RWPE2 (cell line): ENCODE measurements at places on chromosomes 6 and 20.

DNA sequence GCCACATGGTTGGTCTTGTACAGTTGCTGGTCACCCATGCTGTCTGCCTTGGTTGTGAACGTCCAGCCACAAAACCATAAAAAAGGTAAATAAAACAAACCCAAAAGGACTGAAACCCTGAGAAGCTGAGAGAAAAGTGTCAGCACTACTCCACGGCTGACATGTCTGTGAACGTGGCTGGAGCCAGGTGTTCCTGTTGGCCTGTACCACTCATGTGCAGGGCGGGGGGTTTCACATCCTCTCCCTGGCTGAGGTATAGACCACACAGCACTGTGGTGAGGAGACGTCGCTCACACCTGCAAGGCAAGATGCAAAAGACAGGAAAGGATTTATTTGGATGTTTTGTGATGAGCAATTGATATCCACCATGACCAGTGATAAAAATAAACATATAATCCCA lies 51.9 kb upstream of the MRPS10 start:
- DNase-seq = no peak

DNA sequence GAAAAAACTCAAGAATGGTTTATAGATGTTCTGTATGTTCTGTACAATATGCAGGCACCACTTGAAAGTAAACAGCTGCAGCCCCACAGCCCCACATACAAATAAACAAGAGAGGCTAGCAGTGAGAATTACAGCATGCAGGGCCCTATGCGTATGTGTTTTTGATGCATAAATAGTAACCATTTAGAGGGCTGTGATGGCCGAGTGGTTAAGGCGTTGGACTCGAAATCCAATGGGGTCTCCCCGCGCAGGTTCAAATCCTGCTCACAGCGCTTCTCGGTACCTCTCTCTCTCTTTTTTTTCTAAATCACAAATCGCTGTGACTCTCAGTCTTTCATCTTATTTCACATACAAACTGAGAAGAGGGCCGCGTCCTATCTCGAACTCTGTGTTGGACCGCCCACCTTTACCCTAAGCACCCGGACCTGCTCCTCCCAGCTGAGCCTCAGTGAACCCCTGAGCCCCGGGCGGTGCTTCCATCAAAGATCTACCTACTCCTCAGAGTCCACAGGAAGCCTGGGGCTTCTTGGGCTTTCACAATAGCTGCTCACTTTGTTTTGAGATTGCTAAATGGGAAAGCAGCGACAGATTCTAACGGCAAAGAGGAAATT lies 37.7 kb upstream of the PRSS16 start:
- DNase-seq = no peak

DNA sequence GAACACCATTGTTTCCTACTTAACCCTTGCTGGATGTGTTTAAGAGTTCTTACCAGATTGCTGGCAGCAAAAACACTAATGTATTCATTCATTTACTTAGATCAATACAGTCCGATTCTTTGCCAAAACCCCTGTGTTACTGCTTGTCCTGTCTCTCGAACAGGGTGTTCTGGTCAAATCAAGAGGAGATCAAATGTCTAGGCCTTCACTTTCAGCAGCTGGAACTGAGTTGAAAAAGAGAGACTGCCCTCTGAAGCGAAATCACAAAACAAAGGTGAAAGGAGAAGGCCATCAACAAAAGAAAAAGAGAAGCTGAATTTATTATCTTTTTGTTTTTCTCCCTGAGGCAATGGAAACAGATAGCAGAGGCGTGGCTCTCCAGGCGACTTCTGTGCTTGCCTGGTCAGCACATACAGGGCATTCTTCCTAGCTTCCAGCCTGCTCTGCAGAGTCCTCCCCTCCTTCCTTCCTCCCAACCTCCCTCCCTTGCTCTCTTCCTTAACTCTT lies 44.1 kb upstream of the GCM1 start:
- DNase-seq = no peak

DNA sequence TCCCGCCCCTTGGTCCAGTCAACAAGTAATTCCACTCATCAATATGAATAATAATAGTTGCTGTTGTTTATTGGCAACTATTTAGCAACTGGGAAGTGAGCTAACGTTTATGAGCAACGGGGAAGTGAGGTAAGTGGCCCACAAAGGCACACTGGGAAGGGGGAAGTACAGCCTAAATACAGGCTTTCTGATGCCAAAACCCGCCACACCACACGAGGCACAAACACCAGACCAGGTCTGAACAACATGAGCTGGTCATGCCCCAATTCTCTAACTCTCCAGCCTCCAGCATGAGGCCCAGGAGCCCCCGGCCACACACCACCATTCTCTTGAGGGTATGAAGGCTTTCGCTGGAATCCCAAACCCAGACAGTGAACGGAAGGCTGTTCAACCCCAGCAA lies 50.8 kb downstream of the PREX1 start:
- DNase-seq = no peak

GRCh38 chr20:25686081-25687067 lies 10.3 kb downstream of the ZNF337 start:
- no peak for DNase-seq

DNA sequence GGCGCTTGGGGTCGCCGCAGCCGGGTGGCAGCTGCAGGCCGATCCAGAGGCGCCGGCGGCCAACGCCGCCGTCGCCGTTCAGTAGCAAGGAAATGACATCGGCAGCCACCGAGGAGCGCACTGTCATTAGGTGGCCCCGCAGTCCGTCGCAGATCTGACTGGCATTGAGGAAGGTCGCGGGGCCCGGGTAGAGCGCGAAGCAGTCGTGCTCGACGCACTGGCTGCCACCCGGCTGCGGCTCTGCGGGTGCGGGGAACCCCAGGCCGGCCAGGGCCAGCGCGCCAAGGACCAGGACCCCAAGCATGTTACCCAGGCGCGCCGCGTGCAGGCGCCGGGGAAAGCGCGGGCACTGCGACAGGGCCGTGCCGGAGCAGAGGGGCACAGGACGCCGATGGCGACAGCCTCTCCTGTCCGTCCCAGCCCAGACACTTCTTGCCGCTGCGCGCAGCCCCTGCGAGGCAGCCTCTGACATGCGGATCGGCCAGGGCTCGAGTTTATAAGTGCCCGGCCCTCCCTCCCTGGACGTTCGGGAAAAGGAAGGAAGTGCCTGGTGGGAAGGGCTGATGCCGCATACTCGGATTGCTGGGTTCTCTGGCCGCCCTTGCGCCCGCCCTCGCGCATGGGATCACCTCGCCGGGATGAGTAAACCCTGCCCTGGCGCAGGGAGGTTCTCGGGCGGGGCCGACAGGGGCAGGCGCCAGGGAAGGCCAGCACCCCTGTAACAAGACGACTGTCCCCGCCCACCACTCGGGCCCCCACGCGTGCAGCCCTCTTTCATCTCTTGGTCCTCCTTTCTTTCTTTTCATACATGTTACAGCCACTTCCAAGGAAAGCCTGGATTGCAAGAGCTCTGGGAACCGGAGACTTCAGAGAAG lies at the start of gene THBD:
TSS of gene THBD (minus strand) at position 472 of the 875 bp plus-strand sequence. CDS start at position 304, 168 bp downstream.
- peak; percentile 94 for DNase-seq

- DNase-seq = no peak
Observed at GRCh38 chr6:25504661-25505060, 147.4 kb upstream of the SCGN start.

- no peak for DNase-seq
Observed at GRCh38 chr6:90044182-90044832, 150.0 kb downstream of the GJA10 start.

GRCh38 chr6:89985751-89986493 lies 91.7 kb downstream of the GJA10 start:
- no peak for DNase-seq

- DNase-seq = no peak
Observed at GRCh38 chr6:91081452-91082067, 494.7 kb upstream of the MAP3K7 start.

DNA sequence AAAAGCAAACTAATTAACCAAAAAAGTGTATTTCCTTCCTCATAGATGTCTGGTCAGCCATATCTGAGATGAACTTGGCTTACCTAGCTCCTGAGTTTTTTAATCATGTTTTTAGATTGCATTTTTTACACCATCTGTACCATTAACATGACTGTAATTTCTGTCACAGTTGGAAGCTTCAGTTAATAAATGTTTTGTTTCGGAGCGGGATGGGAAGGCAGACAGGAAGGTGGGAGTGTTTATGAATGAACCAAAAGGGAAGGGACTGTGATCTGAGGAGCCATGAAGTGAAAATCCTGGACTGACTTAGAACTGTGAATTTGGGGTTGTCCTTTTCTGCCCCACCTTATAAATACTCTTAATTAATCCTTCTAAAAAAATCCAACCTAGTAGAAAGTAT lies 445.6 kb upstream of the SOX4 start:
- DNase-seq = no peak

- no peak for DNase-seq
Observed at GRCh38 chr6:107716688-107717089, 107.4 kb downstream of the SCML4 start.

DNA sequence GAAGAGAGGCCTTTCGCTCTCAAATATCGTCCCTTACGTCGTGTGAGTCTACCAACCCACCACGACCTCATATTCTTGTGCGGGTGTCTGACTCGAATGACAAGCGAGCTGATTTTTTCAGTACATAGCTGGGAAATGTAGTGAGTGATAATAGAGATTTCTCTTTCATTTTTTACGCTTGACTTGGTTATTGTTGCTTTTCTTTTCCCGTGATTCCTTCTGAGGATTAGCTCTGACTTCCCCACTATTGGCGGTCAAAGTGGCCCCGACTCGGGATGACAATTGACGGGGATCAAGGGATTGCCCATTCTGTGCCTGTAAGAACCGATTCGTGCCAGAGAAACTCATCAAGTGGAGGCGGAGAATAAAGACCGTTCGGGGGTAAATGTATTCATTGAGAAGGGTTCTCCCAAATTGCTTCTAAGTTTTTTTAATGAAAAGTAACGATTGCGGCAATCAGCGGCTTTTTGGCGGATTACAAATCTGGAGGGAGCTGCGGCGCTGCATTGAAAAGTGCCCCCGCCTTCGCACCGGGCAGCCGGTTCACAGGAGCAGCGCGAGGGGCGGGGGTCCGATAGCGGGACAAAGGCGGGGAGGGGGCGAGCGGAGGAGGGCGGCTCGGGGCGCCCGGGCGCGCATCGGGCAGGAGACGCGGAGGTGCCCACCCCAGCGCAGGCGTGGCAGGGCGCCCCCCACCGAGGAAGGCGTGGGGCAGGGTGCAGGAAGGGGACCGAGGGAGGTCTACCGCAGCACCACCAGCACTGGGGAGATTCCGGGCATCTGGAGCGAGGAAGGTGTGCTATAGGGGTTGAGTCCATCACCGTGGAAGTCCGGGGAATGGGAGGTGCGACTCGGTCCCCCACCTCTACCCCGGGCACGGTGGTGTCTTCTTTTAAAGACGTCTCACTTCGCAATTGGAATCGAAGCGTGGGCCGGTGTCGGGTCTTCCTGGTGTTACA lies 44.5 kb upstream of the OSTM1 start:
- DNase-seq = no peak

GRCh38 chr6:21441386-21441785 lies 152.2 kb upstream of the SOX4 start:
- DNase-seq = no peak

GRCh38 chr20:39983183-39983582 lies 705.9 kb downstream of the MAFB start:
- no peak for DNase-seq

DNA sequence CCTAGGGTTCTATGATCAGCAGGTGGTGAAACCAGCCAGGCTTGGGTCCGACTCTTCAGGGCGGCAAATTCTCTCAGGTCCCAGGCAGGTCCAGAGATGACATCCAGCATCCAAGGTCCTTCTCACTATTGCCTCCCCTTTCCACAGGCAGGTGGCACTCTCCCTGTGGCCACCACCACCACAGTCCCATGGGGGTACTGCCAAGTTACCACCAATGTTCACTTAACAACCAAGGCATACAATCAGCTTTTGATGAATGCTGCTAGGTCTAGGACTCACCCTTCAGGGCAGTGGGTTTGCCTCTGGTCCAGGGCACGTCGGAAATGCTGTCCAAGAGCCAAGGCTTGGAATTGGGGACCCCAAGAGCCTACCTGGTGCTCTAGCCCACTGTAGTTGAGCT lies 40.4 kb upstream of the UTRN start:
- no peak for DNase-seq

- no peak for DNase-seq
Observed at GRCh38 chr6:32087574-32088486, 21.3 kb downstream of the TNXB start.

DNA sequence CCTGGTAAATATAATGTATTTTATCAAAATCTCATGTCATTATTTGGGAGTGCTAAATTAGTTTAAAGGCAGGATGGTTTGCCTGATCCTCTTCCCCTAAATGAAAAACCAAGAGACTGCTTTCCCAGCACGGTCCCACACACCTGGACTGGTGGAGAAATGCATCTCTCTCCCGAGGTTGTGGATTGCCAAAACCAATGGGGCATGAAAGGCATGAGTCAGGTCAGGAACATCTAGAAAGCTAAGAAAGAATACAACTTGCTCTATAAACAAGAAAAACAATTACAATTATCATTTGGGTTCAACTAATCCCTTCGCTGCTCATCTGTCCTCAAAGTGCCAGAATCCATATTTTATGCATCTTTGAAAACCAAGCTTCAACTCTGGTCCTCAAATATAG lies 308.3 kb upstream of the IRAK1BP1 start:
- no peak for DNase-seq

- DNase-seq = no peak
Observed at GRCh38 chr20:20150241-20150640, 97.9 kb downstream of the CFAP61 start.

- DNase-seq = no peak
Observed at GRCh38 chr6:159788753-159789376, 537 bp downstream of the TCP1 start.

DNA sequence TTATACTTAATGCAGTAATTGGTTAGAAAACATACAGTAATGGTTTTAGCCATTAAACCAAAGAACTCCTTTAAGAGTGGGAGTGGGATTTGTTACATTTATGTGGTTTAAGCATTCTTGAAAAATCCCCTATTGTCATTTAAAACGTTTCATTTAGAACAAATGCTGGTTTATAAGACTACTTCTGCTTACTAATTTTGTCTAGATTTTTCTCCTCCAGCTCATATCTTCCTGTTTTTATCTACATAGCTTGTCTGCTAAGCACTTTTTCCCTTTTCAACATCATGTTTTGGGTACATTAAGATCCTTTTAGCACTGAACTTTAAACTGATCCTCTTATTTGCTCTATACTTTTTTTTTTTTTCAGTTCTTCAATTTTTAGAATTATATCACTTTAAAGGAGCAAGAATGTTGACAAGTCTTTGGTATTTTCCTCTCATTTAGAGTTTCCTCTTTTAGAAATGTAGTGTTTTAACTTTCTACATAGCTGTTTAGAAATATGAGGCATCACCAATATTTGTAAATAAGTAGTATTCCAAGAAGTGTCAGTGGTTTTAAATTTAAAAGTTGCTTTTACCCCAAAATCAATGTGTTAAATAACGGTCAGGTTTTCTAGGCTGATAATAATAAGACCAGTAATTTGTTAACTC lies 80.9 kb downstream of the SESN1 start:
- no peak for DNase-seq
